ENCODE measurements at places on chromosomes 6 and 20.

- DNase-seq = no peak
Observed at GRCh38 chr6:15317934-15318902, 72.3 kb downstream of the JARID2 start.

GRCh38 chr6:106160189-106160588 lies 74.1 kb downstream of the PRDM1 start:
- no peak for DNase-seq

- no peak for DNase-seq
Observed at GRCh38 chr20:49630396-49630951, 62.5 kb upstream of the PTGIS start.

DNA sequence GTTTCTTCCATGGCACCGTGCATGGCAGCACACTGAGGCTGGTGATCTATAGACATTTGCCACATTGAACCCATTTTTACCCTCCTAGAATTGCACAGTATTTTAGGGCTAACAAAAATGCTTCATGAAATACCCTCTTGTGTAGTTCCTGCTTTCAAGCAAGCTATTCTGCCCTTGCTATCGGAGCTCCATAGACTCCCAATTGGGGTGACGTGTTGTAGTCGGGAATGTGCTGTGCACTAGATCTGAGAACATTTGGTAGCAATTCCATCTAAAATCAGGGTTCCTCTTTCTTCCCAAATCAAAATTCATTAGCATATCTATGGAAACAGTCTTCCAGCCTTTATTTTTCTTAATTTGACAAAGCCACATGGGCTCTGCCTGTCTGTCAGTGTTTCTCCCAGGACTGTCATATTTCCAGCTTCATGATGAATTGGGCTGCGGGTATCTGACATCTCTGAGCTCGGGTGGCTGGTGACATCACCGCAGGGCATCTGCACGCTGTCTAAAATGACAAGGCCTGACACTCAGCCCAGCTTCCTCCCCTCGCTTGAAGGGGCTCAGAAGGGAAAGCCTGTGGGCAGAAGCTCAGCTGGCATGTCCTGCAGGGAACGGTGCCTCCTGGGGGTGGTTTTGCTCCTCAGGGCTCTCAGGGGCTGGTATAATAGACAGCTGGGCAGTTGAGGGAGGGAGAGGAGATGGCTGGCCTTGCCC lies 406.4 kb downstream of the QKI start:
- no peak for DNase-seq

DNA sequence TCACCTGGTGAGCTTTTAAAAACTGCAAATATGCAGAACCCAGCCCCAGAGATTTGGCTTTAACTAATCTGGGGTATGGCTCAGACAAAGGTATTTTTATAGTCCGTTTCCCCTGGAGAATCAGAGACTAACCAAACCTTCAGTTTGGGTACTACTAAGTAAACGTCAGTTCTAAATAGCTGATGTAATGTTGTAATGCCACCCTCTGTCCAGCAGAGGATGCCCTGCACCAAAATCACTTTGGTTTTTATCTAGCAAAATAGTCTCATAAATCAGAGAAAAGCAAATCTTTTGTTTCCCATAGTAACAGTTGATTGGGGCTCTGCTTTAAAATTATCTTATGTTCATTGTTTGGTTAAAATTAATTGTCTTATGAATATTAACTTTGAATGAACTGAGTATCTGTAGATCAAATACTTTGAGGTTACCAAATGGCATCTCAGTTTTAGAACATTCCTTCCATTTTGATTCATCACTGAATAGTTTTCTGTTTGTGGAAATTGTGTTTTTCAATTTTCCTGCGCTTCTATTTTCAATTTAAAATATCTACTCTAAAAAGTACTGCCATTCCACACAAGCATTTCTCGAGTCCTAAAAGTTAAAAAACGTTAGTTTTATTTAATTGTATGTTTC lies 278.3 kb upstream of the PLCB4 start:
- DNase-seq = no peak

DNA sequence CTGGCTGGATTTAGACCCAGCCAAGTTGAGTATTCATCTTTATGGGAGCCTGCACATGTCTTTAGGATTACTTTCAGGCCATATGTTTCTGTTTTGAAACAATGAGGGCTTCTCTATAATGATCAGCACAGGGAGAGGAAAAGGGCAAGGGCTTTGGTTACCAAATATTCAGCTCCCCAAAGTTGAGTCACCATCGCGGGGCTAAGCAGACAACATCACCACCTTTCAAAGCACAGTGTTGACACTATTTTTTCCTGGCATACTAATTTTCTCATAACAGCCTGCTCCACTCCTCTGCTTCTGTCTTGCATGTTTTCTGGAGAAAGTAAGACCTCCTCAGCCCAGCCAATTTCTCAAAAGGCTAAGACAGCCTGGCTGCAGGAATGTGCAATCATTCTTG lies 4.9 kb downstream of the SCML4 start:
- DNase-seq = no peak

- no peak for DNase-seq
Observed at GRCh38 chr6:108752733-108753590, 95.3 kb upstream of the ARMC2 start.

DNA sequence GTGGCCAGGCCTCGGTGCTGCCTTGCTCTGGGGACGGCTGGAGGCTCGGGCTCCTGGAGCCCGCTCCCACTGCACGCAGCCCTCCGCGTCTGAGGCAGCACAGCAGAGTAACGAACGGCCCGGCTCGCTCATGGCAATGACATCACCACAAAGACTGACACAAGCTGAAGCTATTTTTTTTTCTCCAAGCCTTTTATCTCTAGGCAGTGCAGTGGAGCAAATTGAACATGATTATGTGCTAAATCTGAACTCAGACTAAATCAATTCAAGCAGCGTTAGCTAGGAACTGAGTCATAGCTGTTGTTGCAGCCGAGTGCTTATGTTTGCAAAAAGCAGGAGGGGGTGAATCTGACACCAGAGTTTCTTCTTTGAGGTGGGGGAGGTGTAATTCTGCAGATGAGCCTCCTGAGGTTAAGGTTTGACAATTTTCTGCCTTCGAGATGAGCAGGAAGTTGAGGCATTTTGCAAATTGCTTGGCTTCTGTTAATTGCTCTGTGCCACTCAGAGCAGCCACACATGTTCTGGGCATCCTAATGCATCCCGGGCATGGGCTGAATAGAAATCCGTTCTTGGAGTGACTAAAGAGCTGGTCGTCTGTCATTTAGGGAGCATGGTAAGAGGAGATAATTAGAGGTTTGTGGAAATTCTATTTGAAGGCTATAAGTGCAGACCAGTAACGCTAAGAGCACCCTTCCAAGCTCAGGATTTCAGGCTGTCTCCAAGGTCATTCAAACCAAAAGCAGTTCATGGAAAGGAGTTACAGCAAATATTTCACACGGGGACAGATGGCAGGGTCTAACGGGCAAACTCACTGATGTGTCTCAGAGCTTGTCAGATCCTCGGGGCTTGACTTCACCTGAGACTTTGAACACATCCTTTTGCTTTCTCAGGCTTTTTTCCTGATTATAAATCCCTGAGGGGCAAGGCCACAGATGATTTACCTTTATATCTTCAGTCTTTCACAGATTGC lies 155.1 kb upstream of the ENPP5 start:
- no peak for DNase-seq

GRCh38 chr20:4006640-4007039 lies 8.7 kb downstream of the RNF24 start:
- DNase-seq = no peak

DNA sequence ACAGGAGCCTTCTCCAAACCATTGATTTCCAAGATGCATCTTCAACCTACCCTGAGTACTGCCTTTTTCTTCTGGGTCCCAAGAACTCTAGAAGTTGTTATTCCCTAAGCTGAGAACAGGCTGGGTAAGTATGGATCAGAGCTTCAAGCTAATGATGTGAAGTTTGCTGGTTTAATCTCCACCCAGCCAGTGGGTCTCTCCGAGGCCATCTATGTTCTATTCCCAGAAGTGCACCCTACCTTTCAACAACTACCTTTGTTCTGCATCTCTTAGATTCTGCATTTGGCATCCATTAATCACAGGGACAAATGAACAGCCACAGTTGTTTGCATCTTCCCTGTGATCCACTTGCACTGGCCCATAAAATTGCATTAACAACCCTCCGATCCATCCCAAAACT lies 246.2 kb downstream of the HIVEP2 start:
- no peak for DNase-seq

DNA sequence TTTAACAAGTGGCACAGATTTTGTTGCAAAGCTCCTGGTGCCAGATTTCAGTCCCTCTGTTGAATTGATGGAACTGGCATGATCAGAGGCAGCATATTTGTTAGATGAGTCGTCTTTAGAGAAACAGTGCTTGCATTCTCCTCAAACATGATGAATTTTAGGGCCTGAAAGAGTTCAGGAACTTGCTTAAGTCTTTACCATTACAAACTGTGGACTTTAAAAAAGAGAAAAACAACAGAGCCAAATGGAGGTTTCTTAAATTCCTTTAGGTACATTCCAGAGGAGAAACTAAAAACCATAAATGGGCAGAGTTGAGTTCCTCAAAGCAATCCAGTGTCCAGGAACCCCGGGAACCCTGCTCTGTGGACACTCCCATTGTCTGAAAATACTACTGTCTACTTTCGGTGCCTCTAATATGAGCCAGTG lies 2.5 kb downstream of the GTF2H5 start:
- DNase-seq = no peak

- no peak for DNase-seq
Observed at GRCh38 chr6:115276881-115277565, 783.7 kb downstream of the FRK start.

DNA sequence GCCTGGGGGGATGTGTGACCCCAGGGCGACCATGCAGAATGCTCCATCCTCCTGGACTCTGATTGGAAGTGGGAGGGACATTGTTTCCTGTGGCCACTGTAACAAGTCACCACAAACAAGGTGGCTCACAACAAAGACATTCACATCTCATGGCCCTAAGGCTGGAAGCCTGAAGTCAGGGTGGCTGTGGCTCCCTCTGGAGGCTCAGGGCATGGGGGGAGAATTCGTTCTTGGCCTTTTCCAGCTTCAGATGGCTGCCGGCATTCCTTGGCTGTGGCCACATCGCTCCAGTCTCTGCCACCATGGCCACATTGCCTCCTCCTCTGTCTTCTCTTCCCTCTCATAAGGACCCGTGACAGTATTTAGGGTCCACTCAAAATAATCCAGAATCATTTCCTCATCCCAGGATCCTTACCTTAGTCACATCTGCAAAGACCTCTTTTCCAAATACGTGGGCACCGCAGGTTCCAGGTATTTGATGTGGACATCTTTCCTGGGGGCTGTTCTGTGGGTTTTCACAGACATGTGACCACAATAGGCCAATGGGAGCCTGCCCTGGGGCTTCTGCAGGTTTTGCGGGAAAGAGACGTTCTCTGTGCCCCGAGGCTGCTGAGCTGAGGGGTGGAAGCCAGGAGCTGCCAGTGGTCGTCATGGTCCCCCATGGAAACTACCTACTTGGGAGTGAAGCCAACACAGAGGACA lies 249.3 kb downstream of the PREX1 start:
- no peak for DNase-seq

DNA sequence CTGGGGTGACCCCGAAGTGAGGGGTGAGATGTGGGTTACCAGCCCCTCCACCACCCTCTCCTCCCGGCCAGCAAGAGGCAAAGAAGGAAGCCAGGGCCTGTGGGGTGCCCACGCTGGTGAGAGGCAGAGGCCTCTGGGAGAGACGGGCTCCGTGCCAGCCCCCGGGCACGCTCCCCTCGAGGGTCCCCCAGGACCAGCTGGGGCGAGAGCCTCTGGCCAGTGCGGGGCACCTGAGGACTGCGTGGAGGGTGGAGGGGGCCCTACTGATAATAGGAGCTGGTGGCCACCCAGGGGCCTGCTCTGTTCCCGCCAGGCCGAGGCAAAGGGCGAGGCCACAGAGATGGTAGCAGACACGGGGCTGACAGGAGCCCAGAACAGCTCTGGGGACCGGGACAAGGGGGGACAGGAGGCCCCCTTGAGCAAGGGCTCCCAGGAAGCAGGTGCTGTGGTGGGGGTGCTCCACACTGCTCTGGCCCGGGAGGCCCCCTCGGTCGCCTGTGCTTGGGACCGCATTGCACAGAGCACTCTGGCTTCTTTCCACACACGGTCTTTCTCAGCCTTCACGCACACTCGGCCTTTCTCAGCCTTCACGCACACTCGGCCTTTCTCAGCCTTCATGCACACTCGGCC lies 226.9 kb downstream of the TTLL2 start:
- DNase-seq = no peak

DNA sequence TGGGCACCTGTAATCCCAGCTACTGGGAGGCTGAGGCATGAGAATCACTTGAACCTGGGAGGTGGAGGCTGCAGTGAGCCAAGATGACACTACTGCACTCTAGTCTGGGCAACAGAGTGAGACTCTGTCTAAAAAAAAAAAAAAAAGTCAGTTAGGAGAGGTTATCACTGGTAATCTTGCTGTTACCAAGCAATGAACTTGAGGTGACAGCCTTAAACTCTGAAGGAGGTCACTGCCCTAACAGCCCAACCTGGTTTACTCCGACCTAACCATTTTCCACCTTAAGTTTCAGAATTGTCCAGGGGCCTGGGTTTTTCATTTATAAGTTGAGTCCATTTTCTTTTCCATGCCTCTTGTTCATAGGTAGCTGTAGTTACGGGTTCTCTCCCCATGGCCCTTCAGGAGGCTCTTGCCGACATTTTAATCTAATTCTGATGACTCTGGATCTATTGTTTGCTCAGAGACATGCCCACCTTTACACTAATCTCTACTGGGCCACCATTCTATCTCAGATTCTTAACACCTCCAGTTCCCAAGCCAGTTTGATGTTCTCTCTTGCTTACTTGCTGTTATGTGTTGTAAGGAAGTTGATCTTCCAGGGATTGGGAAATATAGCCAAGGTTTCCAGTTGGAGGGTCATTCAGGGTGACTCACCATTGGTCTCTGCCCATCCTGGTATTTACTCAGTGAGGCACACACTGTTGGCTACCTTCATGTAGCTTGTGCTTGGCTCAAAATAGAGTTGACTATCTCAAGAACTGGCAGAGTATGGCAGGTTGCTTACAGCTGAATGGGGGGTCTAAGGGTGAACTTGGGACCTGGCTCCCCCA lies 29.1 kb downstream of the SHLD1 start:
- DNase-seq = no peak

GRCh38 chr6:32890831-32891230 lies 36.8 kb downstream of the PSMB9 start:
- no peak for DNase-seq

DNA sequence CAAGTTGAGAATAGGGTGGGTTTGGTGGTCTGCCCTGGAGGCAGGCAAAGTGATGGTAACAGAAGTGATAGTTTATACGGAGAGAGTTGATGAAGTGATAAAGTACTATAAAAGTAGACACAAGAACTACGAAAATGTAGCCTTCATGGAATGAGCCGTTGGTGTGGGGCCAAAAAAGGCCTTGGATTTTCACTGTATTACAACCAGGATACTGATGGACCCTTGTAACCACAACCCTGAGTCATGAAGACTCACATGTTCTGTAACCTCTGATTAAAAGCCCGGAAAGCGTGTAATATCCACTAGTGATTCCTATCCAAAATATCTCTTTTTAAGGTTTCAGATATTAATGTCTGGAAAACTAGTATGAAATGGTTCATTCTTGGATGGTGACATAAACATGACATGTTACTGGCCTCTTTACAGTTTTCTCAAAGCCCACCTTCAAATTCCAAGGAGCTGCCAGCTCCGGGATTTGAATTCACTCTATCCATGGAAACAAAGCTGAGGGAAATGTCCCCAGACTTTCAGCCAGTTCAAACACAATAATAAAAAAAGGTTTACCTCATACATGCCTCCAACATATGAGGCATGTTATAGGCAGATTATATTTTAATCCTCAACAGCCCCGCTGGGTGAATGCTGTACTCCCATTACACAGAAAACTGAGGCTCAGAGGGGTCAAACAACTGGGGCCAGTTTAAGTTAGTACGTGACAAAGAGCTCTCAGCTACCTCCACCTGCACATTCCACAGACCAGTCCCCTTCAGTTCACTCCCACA lies 55.4 kb downstream of the MRPL14 start:
- DNase-seq = no peak
